Lung (tissue), 17 donors: ENCODE measurements at places on chromosomes 1 and 21.

DNA sequence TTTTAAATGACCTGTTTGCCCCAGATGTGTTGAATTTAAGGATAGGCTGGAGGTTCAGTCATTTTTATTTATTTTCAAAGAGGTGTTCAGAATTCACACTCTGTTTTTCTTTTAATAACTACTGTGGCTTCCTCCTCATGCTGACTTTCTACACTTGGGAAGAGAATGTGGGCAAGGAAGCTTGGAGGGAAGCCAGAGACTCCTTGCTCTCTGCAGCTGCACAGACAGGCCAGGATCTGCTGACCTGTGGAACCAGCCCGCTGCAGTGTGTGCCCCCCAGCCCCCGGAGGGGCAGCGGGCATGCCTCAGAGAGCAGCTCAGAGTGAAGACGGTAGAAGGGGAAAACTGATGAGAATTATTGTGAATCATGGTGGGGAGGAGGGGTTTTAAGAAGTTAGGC is 16.9 kb downstream of the MGST3 start:
- no peak for DNase-seq

DNA sequence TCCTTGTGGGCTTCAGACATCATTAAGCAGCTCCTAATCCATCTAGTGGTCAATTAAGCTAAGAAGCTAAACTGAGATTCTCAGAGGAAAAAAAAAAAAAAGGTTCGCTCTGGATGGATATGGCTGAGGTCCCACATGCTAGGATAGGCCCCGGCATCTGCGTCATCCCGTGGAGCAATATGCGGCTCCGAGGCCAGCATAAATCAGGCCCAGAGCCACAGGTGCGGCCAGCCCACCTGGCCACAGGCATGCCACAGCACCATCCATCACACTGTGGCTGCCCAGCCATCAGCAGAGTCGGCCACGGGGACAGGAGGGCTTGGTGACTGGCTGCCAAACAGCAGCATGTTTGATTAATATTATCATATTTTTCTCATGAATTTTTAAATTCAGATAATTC is 106.9 kb upstream of the TIAM1 start:
- no peak for DNase-seq

DNA sequence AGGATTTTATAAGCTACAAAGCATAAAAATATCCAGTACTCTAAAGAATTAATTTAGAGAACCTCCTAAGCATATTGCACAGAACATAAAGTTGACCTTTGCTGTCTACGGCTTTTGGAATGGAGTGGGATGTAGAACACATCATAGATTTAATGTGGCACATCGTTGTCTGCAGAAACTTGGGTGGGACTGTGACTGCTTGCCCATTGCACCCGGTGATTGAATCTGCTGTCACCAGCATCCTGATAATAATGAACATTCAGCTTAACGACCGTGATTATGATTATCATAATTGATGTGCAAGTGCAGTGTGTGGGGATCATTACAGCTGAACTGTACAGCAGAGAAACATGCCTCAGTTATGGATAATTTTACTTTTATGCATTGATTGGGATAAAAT is 181.9 kb downstream of the SPATA17 start:
- DNase-seq, result no peak

DNA sequence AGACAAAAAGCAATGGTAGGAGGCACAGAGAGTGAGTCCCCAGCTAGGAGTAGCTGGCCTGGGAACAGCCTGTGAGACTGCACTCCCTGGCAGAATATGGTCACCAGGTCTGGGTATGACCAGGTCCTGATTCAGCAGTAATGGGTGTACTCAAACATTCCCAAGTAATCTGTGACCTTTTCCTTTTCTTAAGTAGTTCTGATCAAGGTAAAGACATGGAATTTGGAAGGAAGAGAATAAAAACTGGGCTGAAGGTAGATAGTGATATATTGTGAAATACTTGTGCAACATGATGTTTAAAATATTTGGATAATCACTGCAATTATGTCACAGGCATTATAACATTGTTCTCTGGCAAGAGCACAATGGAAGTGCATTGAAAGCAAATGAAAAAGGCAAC is 147.2 kb upstream of the DPYD start:
- DNase-seq, result no peak

GRCh38 chr1:226571893-226572292 is 23.3 kb downstream of the STUM start:
- DNase-seq, result no peak

DNA sequence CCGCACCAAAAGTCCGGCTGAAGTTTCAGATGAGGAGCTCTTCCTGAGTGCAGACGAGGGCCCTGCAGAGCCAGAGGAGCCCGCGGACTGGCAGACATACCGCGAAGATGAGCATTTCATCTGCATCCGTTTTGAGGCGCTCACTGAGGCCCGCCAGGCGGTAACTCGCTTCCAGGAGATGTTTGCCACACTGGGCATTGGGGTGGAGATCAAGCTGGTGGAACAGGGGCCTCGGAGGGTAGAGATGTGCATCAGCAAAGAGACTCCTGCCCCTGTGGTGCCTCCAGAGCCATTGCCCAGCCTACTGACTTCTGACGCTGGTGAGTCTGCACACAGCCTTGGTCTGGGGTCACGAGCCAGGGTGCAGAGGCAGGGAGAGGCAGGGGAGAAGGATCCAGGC is 84.7 kb downstream of the TRIM11 start:
- no peak for DNase-seq

GRCh38 chr1:113405573-113405972 is 15.3 kb downstream of the MAGI3 start:
- DNase-seq, result no peak

GRCh38 chr1:19425646-19426239 is 59.6 kb downstream of the CAPZB start:
- no peak for DNase-seq

DNA sequence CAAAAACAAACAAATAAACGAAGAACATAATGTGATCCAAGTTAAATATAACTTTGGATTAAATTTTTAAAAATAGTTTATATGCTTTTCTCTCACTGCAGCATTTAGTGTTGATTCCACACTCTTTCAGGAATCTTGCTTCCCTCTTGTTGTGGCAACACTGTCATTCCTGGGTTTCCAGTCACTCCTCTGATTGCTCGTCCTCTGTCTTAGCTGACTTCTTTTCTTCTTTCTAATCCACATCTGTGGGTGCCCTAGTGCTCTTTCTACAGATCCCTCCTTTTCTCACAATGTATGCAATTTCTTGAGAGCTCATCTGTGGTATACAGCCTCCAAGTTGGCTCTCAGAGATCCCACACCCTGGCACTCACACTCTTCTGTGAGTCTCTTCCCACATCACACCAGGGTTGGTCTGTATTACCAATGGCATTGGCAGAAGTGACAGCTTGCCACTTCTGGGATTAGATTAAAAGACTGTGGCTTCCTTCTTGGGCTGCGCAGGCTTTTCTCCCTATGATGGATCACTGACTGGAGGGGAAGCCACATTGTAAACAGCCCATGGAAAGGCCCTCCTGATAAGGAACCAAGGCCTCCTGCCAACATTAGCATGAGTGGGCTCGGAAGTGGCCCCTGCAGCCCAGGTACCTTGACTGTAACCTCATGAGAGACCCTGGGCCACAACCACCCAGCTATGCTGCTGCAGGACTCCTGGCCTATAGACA is 11.5 kb upstream of the MYOC start:
- no peak for DNase-seq

- DNase-seq, result no peak
These were observed 19.8 kb downstream of the RPRD2 start for GRCh38 chr1:150383631-150384324.
